ENCODE measurements at places on chromosomes 5 and 9. TPM values are rescaled to one million over a fixed set of nuclear protein-coding genes. Genes with fewer than 3 reads are reported as not detected.

GRCh38 chr9:97487107-97487506 lies 14.4 kb upstream of the TMOD1 start:
- H3K27ac ChIP-seq, result no peak overlapping the region
- H3K4me3 ChIP-seq, result no peak overlapping the region
- no peaks in the 10 kb centered on the region for H3K4me1 ChIP-seq
- no peaks in the 10 kb centered on the region for H3K27me3 ChIP-seq

GRCh38 chr9:34521406-34522045 lies 1.3 kb downstream of the ENHO start:
- H3K27me3 ChIP-seq, result no peaks in the 10 kb centered on the region
- no peak overlapping the region for H3K4me3 ChIP-seq
- H3K36me3 ChIP-seq, result no peaks in the 10 kb centered on the region
- H3K4me1 ChIP-seq, result peaks cover 3% of the 10 kb centered on the region

DNA sequence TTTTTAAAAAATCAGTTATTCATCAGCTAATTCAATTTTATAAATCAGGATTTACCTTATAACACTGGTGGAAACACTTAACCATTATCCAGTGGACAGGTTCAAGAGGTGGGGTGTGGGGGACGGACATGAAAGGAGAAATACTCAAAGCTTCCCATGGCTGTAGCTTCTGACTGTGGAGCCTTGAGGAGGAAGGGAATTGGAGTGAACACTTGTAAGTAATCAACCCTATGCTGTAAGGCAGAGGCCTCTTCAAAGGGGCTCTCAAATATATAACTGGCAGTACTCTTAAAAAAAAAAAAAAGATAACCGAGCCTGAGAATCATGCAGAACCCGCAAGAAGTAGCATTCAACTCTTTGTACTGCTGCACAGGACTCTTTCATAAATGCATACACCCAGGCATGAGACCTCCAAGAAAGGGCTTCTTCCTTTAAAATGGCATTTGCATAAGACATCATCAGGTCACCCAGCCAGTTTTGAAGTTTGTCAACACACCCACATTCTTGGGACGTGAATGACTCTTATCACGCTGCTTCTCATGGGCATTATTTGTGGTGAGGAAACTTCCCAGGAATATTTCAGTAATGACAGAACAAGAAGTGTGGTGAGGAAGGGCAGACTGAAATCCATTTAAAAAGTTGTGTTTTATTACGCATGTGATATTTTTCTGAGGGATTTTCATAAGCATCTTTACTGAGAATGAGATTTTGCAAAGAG lies 8.1 kb downstream of the OSMR start:
- H3K4me3 ChIP-seq, result no peak overlapping the region
- H3K4me1 ChIP-seq, result no peaks in the 10 kb centered on the region
- H3K27ac ChIP-seq, result no peak overlapping the region

GRCh38 chr5:103092676-103093075 lies 27.3 kb downstream of the GIN1 start:
- no peak overlapping the region for H3K4me3 ChIP-seq
- H3K27me3 ChIP-seq, result no peaks in the 10 kb centered on the region
- DNase-seq, result no peak
- no peak overlapping the region for H3K27ac ChIP-seq

DNA sequence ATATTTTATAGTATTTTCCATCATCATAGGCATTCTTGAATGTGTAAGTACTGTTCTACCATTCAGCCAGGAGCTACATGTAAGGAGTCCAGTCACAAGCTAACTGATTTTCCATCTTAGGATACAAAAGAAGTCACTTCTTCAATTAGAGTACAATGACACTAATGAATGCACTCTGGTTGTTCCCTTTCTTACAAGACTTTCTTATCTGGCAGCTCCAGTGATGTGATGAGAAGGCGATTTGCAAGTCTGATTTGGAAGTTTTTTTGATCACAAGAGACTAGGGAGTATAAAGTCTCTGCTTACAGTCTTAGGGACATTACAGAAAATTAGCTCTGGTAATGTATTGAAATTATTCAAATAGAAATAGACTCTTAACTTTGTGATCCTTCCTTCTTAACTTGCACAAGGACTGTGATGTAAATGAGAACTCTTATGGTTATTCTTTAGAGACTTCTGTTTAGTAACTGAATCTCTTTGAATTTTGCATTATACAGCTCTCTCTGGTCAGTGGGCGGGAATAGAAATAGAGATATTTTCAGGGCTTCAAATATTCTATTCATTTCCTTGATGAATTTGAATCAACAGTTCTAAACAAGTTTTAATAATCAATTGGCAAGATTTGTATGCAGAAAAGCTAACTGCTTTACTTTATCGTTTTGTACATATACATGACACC lies 130.4 kb upstream of the CDH6 start:
- no peak for DNase-seq
- no peak overlapping the region for H3K4me3 ChIP-seq
- H3K27ac ChIP-seq, result no peak overlapping the region
- no peaks in the 10 kb centered on the region for H3K27me3 ChIP-seq
- H3K4me1 ChIP-seq, result no peaks in the 10 kb centered on the region

- no peak overlapping the region for H3K27ac ChIP-seq
- DNase-seq, result no peak
- no peaks in the 10 kb centered on the region for H3K36me3 ChIP-seq
- H3K4me3 ChIP-seq, result no peak overlapping the region
- H3K4me1 ChIP-seq, result peaks cover 11% of the 10 kb centered on the region
Measured at GRCh38 chr9:136021171-136021871, 60.1 kb upstream of the UBAC1 start.

DNA sequence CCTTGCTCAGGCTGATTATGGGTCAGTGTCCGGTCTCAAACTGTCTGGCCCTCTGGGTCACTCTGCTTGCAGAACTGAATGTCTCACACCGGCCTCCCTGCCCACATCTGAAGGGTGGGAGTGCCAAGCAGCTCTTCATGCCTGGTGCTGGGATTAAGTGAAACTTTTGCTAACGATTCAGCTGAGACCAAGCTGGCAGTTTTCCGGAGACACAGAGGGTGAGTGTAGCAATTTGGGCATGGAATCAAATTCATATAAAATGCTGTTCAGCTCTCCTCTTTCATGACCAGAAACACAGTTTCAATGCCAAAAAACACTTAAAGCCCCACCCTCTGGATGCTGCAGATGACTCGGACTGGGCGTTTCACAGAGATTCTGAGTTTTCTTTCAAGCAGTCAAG lies 207.5 kb downstream of the NXNL2 start:
- no peak overlapping the region for H3K4me3 ChIP-seq
- no peaks in the 10 kb centered on the region for H3K4me1 ChIP-seq
- no peaks in the 10 kb centered on the region for H3K36me3 ChIP-seq
- no peaks in the 10 kb centered on the region for H3K27me3 ChIP-seq
- DNase-seq, result no peak

GRCh38 chr5:169874621-169875020 lies 105.7 kb downstream of the INSYN2B start:
- H3K4me1 ChIP-seq, result no peaks in the 10 kb centered on the region
- no peak for DNase-seq
- H3K27me3 ChIP-seq, result no peaks in the 10 kb centered on the region
- no peak overlapping the region for H3K4me3 ChIP-seq

DNA sequence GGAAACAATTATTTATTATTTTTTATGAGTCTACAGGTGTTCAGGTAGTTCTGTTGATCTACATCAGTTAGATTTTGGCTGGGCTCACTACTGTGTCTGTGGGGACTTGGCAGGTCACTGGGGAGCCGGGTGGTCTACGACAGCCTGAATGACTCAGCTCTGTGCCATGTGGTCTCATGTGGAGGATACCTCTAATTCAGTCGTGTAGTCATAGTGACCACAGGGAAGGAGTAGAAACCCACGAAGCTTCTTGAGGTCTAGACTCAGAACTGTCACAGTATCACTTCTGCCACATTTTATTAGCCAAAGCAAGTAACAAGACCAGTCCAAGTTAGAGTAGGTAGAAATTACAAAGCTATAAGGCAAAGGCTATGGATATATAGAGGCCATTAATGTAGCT lies 64.7 kb upstream of the GRAMD2B start:
- no peak for DNase-seq
- H3K4me3 ChIP-seq, result no peak overlapping the region
- H3K4me1 ChIP-seq, result no peaks in the 10 kb centered on the region

GRCh38 chr9:77735494-77735893 lies 87.4 kb upstream of the GNA14 start:
- no peak overlapping the region for H3K4me3 ChIP-seq
- no peak for DNase-seq
- H3K4me1 ChIP-seq, result no peaks in the 10 kb centered on the region
- no peaks in the 10 kb centered on the region for H3K36me3 ChIP-seq
- H3K27me3 ChIP-seq, result no peaks in the 10 kb centered on the region
- no peak overlapping the region for H3K27ac ChIP-seq

DNA sequence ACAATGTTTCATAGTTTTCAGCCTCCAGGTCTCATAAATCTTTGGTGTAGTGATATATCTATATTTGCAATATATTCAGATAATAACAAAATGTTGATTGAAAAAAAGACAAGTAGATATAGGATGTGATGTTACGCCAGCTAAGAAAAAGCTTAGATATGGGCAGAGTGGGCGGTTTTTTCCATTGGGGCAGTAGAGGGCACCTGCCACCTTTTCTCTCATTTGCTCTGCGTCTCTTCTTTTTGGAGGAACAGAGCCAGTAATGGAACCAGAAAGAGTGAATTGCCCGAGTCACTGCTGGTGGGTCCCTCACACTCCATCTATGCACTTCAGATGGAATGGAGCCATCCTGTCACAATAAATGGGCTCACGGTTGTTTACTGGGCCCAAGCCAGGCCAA lies 62.1 kb upstream of the FANCC start:
- no peaks in the 10 kb centered on the region for H3K36me3 ChIP-seq
- no peak overlapping the region for H3K27ac ChIP-seq
- no peaks in the 10 kb centered on the region for H3K4me1 ChIP-seq
- DNase-seq, result no peak
- no peaks in the 10 kb centered on the region for H3K27me3 ChIP-seq

GRCh38 chr5:102627315-102627714 lies 127.8 kb upstream of the PAM start:
- H3K4me1 ChIP-seq, result no peaks in the 10 kb centered on the region
- H3K4me3 ChIP-seq, result no peak overlapping the region

- H3K36me3 ChIP-seq, result no peaks in the 10 kb centered on the region
- no peak overlapping the region for H3K4me3 ChIP-seq
- no peaks in the 10 kb centered on the region for H3K4me1 ChIP-seq
- no peaks in the 10 kb centered on the region for H3K27me3 ChIP-seq
- H3K27ac ChIP-seq, result no peak overlapping the region
- DNase-seq, result no peak
Measured at GRCh38 chr9:19642256-19642655, 146.6 kb downstream of the SLC24A2 start.

DNA sequence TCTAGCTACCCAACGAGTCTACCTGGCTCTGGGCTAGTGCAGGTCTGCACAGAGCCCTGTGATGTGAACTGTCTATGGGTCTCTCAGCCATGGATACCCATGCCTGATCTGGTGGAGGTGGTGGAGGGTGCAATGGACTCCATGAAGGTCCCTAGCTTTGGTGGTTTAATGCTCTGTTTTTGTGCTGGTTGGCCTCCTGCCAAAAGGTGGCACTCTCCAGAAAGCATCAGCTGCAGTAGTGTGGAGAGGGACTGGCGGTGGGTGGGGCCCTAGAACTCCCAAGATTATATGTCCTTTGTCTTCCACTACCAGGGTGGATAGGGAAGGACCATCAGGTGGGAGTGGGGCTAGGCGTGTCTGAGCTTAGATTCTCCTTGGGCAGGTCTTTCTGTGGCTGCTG lies 290.1 kb downstream of the AGTPBP1 start:
- no peak for DNase-seq
- no peaks in the 10 kb centered on the region for H3K4me1 ChIP-seq
- H3K36me3 ChIP-seq, result no peaks in the 10 kb centered on the region
- no peak overlapping the region for H3K27ac ChIP-seq
- H3K4me3 ChIP-seq, result no peak overlapping the region
- no peaks in the 10 kb centered on the region for H3K27me3 ChIP-seq

- no peaks in the 10 kb centered on the region for H3K36me3 ChIP-seq
- no peak overlapping the region for H3K27ac ChIP-seq
- H3K27me3 ChIP-seq, result no peaks in the 10 kb centered on the region
- H3K4me1 ChIP-seq, result peaks cover 2% of the 10 kb centered on the region
Measured at GRCh38 chr5:539469-540070, 15.3 kb upstream of the SLC9A3 start.

GRCh38 chr9:13291718-13292117 lies 12.2 kb upstream of the MPDZ start:
- no peaks in the 10 kb centered on the region for H3K4me1 ChIP-seq
- H3K27me3 ChIP-seq, result no peaks in the 10 kb centered on the region
- no peak overlapping the region for H3K4me3 ChIP-seq
- no peak overlapping the region for H3K27ac ChIP-seq
- no peak for DNase-seq

DNA sequence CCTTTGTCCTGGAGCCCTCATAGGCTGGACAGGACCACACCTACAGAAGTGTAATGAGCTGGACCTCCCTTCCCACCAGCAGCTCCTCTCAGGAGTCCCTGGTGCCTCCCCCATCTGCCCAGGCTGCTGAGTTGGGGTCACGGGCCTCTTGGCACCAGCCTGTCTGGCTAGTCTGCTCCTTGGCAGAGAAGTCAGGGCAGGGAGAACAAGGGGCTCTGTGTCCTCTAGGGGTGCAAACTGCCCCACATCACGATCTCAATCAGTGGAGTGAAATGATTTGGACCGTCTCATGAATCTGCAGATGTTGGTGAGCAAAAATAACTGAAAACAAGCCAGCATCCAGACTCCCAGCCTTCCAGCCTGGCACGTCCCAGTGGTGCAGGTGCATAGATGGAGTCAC lies 14.9 kb upstream of the GFPT2 start:
- H3K4me3 ChIP-seq, result no peak overlapping the region
- no peak for DNase-seq
- no peak overlapping the region for H3K27ac ChIP-seq
- H3K27me3 ChIP-seq, result no peaks in the 10 kb centered on the region

DNA sequence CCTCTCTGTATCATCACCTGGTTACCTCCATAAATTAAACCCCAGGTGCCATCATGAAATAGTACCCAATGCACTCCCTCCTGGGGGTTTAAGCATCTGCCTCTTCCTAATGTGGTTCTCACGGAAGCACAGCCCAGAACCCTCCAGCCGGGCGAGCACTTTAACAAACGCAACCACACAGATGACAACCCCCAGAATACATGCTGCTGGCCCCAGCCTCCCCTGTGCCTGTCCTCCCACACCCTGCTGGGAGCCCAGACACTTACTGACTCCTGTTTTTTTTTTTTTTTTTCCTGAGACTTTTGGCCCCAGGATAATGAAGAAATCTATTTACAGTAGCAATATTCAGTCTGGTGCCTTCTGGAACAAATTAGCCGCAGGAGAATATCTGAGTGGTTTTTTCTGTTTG lies 50.0 kb upstream of the COL5A1 start:
- H3K4me3 ChIP-seq, result no peak overlapping the region
- H3K4me1 ChIP-seq, result no peaks in the 10 kb centered on the region
- H3K27me3 ChIP-seq, result no peaks in the 10 kb centered on the region
- no peaks in the 10 kb centered on the region for H3K36me3 ChIP-seq

- H3K27me3 ChIP-seq, result no peaks in the 10 kb centered on the region
- peaks cover 22% of the 10 kb centered on the region for H3K4me1 ChIP-seq
- H3K4me3 ChIP-seq, result no peak overlapping the region
- H3K36me3 ChIP-seq, result no peaks in the 10 kb centered on the region
- peak; percentile 63 for DNase-seq
- H3K27ac ChIP-seq, result peak overlapping the region; percentile 73
Measured at GRCh38 chr5:172688349-172689217, 47.5 kb downstream of the NEURL1B start.

The DNAI1 gene
- 0.99 TPM for polyA plus RNA-seq

The ARRDC3 gene
- polyA plus RNA-seq, result 7.3 TPM

The CD74 gene
- polyA plus RNA-seq, result 138 TPM

The ENC1 gene
- polyA plus RNA-seq, result 21.3 TPM

The SAPCD2 gene
- polyA plus RNA-seq, result 0.30 TPM

The MARVELD2 gene
- polyA plus RNA-seq, result 4.0 TPM

The CACFD1 gene
- polyA plus RNA-seq, result 25.0 TPM

The ADGRD2 gene
- polyA plus RNA-seq, result not detected

The IFNA14 gene
- polyA plus RNA-seq, result not detected

The PCSK5 gene
- 1.5 TPM for polyA plus RNA-seq
